Amniotic stem cell (primary cell): ENCODE measurements at places on chromosomes 12 and 14.

DNA sequence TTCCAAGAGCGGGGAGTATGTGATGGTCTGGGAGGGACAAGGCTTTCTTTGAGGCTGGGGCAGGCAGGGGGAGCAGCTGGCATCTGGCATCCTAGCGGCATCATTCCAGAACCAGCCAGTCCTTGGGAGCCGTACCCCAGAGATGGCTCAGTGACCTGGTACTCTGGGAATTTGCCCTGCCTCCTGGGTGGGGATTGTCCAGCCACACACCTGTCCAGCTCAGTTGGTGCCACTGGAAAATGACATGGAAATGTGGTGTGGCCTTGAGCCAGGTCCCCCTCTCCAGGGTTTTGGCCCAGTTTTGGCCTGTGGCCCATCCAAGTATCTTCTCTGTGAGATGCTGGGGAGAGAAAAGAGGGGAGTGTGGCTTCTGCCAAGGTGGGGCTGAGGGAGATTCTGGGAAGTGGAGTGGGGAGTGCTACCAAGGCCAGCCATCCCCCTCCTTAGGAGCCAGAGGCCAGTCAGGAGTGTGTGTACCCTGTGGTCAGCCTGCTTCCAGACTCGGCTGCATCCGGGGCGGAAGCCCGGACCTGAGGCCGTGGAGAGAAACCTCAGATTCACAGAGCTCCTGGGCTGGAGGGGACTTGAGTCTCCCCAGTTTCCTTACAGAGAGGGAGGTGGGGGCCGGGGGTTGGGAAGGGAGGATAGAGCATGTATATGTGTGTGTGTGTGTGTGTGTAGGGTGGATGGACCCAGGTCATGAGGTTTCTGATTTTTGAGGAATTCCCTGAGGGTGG is 14.7 kb upstream of the KRT80 start:
- no peak for DNase-seq

GRCh38 chr14:49907186-49907585 is 14.3 kb downstream of the ARF6 start:
- DNase-seq, result no peak

DNA sequence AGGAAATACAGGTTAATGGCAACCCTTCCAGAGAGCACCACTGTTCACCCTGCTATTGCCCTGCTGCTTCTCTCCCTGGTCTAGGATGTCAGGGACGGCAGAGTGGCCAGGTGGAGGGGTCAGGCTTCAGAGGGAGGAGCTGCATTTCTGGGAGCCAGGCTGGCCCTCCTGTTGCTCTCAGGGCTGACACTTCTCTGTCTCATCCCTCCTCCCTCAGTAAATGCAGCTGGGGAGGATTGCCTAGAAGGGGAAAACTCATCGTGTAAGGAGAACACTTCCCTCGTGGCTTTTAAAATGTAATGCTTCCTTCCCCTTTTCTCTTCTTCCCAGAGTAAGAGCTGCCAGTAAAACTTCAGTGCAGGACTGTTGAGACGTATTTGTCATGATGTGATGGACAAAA is 20.8 kb downstream of the SUSD6 start:
- no peak for DNase-seq

- DNase-seq, result no peak
Observed at GRCh38 chr12:14621826-14622225, 54.1 kb upstream of the PLBD1 start.

DNA sequence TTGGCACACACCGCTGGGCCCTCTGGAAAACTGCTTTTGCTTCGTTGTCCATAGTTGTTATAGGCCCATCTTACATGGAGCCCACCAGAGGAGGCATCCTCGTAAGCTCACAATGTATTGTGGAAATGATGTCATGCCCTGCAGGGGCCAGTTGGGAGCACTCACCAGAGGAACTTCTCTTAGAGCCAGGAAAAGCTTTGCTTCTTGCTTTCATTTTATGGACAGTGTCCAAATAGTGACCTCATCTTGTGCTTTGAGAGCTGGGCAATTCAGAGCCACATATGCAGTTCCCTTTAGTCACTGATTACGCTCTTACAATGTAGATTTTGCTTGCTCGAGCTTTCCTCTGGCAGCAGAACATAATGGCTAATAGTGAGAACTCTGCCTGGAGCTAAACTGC is 275.6 kb downstream of the AACS start:
- peak; percentile 92 for DNase-seq

- no peak for DNase-seq
Observed at GRCh38 chr14:38116895-38117294, 90.8 kb upstream of the SSTR1 start.

DNA sequence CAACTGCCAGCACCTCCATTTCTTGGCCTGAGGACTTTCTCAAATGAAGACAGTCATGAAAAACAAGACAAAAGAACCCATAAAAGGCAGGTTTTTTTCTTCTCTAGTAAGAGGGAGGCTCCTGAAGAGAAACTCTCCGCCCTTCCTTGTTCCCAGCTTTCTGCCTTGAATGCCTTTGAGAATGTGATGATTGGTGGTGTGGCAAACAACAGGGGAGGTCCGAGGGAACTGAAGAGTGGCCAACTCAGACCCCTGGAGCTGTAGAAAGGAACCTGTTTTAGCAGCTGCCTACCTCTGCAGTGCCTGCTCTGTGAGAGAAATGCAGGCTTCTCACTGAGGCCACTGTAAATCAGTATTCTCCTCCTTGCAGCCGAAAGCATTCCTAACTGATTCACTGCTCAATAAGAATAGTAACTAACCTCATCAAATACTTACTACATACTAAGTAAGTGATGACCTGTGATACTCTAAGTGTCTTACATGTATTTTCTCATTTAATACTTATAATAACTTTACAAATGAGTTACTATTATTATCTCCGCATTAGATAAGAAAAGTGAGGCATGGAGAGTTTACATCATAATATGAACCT is 16.7 kb upstream of the ERC1 start:
- DNase-seq, result no peak

- no peak for DNase-seq
Observed at GRCh38 chr14:59140106-59140843, 48.2 kb upstream of the DAAM1 start.
